Diencephalon (tissue), 1 donor: ENCODE measurements at places on chromosomes 1 and 21. TPM values are rescaled to one million over a fixed set of nuclear protein-coding genes. Genes with fewer than 3 reads are reported as not detected.

TFAP2E gene
- total RNA-seq, result 0.69 TPM

OPTC gene
- total RNA-seq, result not detected

FAM72C gene
- total RNA-seq, result 1.8 TPM

SLC9C2 gene
- 4.8 TPM for total RNA-seq

NHLH1 gene
- 0.23 TPM for total RNA-seq

HTR6 gene
- 0.92 TPM for total RNA-seq

MSH4 gene
- total RNA-seq, result 1.6 TPM

TRNP1 gene
- total RNA-seq, result 23.3 TPM

CD52 gene
- not detected for total RNA-seq

FAM163A gene
- 1.6 TPM for total RNA-seq

CFHR4 gene
- 0.69 TPM for total RNA-seq

KIRREL1 gene
- total RNA-seq, result 21.2 TPM

MCOLN3 gene
- 0.23 TPM for total RNA-seq
